PC-3 (cell line): ENCODE measurements at places on chromosomes 5 and 9. TPM values are rescaled to one million over a fixed set of nuclear protein-coding genes. Genes with fewer than 3 reads are reported as not detected.

DNA sequence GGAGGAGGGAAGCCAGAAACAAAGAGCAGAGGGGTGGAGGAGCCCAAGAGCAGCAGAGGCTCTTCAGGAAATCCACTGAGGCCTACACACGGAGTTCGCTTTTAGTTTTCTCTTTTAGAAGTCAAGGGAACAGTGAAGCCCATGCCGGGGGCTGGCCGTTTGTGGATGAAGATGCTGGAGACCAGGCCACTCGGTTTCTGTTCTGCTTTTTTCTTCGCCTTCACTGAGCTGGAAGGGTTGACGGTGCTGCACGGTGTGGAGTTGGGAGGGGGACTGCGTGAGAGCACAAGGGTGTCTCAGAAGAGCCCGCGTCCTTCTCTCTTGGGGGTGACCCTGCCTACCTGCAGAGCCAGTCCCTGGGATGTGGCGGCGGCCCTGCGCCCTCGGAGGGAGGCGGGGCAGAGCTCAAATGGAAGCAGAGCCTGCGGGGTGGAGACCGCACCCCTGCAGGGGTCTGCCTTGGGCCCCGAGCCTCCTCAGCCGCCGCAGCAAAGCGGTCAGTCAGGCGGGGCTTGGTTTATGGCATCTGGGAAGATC lies 68.5 kb upstream of the CACNA1B start:
- DNase-seq = no peak

DNA sequence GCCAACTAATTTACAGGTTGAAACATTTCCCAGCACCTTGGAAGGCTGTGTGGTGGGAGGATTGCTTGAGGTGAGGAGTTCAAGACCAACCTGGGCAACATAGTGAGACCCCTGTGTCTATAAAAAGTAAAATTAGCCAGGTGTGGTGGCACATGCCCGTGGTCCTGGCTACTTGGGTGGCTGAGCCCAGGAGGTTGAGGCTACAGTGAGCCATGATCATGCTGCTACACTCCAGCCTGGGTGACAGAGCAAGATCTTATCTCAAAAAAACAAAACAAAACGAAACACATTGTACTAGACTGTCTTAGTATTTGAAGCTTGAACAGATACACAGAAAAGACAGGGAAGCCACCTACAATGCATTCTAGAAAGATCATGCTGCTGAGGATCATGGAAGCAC lies 2.8 kb upstream of the HSDL2 start:
- DNase-seq = no peak

GRCh38 chr5:2894316-2894715 lies 142.8 kb upstream of the IRX2 start:
- no peak for DNase-seq

DNA sequence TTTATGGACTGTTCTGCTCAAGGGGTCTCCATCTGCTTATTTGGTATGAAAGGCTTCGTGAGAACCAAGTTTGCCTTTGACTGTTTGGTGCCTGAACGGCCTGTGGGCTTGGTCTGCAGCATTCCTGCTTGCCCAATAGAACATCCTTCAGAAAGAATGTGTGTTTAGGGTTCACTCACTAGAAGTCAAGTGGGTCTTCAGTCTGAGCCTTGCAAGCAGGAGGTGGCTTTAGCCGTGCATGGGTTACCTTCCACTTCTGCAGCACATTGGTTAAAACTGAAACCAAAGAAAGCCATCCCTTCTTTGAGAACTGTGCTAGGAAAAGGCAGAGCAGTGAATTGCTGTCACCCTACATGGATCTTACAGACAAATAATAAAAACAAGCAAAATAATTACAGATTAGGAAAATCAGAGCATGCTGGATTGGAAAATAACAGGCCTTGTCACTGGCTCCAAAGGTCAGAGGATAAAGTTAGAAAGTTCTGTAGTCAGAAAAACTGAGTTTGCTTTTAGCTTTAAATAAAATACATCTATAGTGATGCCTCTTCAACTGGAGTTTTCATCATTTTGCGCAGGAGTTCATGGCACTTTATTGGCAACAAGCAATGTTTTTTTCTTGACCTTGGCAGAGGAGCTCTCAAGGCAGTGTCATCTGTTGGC lies 16.6 kb downstream of the WWC1 start:
- DNase-seq = no peak

DNA sequence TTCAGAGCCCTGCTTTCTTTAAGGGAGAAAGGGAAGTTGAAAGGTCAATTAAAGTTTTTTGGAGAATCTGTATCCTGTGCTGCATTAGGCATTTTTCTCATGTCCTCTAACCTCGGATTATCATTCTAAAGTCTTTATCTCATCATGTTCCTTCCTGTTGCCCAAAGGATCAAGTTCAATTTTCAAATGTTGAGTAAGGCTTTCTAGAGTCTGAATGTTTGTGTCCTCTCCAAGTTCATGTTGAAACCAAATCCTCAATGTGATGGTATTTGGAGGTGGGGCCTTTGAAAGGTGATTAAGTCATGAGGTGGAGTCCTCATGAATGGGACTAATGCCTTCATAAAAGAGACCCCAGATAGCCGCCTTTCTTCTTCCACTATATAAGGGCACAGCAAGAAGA lies 20.2 kb upstream of the TNC start:
- DNase-seq = no peak

DNA sequence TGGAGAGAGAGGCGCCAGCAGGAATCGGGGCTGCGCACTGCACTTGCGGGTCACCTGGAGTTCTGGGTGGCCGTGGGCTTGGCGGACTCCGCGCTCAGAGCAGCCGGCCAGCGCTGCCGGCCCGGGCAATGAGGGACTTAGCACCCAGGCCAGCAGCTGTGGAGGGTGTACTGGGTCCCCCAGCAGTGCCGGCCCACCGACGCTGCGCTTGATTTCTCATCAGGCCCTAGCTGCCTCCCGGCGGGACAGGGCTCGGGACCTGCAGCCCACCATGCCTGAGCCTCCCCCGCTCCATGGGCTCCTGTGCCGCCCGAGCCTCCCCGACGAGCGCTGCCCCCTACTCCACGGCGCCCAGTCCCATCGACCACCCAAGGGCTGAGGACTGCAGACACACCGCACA lies 325.6 kb downstream of the ACTL7B start:
- DNase-seq = no peak

Gene SPINK13
- 3.0 TPM in 1 of 2 replicates, not detected in the other for total RNA-seq

Gene MELK
- total RNA-seq = 40.8 and 43.9 TPM in 2 replicates

Gene IL3
- total RNA-seq = not detected in 2 replicates
